ENCODE measurements at places on chromosomes 1 and 21.

GRCh38 chr1:115433483-115433882, 95.4 kb upstream of the NGF start:
- no peak for DNase-seq

DNA sequence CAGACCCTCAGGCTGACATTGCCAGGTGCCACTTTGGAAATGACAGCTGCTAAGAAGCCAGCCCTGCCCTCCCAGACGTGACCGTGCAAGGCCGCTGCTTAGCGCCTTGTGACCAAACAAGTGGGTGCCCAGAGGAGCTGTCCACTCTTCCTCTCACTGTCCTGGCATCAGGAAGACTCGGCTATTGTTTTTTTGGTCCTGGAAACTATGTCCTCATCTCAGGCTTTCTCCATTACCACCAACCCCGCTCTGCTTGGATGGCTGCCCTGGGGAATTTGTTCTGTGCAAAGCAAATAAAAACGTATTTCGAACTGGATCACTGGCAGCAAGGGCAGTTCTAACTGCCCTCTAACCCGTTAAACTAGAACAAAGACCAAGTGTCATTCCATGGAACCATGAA, 13.7 kb upstream of the TENT5C start:
- DNase-seq = no peak

- DNase-seq = no peak
These were observed 7.3 kb upstream of the GIPC2 start for GRCh38 chr1:78038491-78038939.

- DNase-seq = no peak
These were observed 20.9 kb upstream of the RGS13 start for GRCh38 chr1:192615055-192615454.

- DNase-seq = no peak
These were observed 187.9 kb downstream of the PATJ start for GRCh38 chr1:61930116-61930645.

DNA sequence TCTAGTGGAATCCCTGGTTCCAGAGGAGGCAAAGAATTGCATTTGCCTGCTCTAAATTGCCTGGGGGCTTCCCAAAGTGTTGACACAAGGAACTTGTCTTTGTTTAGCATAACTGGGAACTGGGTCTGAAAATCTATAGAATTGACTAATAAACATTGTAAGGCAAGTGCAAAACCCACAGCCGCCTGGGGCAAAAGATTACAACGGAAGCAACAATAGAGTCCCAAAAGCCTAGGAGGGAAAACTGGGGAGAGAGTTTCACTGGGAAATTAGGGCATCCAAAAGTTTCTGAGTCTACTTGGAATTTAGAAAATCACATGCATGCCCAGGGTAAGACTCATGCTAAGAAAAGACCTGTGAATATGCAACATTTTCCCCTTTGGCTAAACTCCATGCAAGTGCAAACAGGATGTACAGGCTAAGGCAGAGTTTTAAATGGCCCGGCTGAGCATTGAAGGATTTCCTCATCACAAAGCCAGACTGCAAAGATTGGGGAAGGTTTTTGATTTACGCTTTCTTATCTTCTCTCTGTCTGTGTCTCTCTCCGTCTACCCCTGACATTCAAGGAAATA, 725.3 kb upstream of the NCAM2 start:
- DNase-seq = no peak

- DNase-seq = no peak
These were observed 79.1 kb downstream of the ZP4 start for GRCh38 chr1:237811633-237812032.

DNA sequence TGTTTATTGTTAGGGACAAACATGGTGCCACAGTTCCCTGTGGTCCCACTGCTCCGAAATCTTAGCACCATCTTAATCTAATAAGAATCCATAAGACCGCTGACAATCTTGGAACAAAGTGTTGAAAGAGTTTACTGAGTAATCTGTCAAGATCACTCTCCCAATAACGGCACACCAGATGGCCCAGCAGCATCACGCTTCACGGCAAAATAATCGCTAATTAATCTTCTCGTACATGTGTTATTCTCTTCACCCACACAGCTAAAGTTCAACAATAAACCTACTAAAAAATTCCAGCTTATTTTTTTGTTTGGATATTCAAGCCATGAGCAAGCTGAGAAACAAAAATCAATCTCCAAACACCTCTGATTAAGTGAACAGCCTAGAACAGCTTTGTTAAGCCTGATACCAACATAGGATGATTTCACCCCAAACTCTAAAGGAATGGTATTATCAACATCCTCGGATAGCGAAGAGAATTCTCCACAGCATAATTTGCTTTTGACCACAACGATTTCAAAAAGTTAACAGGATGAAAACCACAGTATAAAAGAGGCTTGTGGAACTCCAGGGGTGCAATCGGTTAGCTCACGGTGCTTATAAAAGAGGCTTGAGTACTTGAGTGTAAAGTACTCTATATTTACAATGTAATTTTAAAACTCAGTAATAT, 329.9 kb upstream of the GREM2 start:
- no peak for DNase-seq

DNA sequence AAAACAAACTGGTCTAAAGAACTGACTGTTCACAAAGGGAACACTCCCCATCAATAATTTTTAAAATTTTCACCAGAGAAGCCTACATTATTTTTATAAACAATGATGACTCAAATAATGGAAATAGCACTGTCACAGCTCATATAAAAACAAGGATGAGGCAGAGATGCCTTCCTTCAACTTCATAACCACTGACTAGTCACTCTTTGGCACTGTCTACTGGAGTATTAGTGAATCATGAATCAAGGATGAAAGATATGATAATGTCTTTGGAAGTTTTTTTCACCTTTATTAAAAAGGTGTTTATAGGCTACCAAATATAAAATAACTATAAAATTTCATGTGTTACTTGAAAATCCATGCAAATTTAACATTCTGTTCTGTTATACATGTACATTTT, 316.9 kb downstream of the VAV3 start:
- no peak for DNase-seq

DNA sequence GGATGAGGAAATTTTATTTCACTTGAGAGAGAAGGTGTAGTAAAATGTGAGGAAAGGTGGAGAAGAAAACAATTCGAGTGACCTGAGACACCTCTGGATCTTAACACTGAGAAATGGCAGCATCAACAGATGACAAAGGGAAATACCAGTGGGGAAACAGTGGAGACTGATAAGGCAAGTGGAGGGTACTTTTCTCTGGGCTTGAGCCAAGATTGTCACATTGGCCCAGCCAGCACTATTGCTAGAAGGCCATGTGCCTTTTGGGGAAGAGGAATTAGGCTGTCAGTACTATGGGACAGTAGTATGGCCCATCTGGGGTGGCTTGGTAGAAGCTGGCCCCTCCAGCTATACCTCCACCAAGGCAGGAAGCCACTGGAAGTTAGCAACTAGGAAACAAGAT, 8.4 kb downstream of the SYPL2 start:
- DNase-seq = peak; percentile 64

GRCh38 chr1:74468982-74469603, 43.3 kb downstream of the LRRC53 start:
- DNase-seq = peak; percentile 46

DNA sequence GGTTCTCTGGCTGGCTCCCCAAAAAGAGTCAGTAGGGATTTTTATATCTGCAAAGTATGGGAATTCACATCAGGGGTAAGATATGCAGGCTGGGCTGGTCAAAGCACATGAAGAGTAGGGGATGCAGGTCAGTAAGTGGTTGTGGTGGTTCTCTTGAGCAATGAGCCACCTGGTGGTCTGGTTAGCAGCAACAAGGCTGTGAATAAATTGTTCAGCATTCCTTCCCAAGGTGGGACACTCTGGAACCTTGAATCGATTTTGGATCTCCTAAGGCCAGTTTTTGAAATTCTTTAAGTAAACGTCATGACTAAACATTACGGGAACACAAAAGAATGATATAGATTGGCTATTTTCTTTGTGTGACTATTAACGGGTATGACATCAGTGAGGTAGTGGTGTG, 563.0 kb upstream of the NEGR1 start:
- no peak for DNase-seq

DNA sequence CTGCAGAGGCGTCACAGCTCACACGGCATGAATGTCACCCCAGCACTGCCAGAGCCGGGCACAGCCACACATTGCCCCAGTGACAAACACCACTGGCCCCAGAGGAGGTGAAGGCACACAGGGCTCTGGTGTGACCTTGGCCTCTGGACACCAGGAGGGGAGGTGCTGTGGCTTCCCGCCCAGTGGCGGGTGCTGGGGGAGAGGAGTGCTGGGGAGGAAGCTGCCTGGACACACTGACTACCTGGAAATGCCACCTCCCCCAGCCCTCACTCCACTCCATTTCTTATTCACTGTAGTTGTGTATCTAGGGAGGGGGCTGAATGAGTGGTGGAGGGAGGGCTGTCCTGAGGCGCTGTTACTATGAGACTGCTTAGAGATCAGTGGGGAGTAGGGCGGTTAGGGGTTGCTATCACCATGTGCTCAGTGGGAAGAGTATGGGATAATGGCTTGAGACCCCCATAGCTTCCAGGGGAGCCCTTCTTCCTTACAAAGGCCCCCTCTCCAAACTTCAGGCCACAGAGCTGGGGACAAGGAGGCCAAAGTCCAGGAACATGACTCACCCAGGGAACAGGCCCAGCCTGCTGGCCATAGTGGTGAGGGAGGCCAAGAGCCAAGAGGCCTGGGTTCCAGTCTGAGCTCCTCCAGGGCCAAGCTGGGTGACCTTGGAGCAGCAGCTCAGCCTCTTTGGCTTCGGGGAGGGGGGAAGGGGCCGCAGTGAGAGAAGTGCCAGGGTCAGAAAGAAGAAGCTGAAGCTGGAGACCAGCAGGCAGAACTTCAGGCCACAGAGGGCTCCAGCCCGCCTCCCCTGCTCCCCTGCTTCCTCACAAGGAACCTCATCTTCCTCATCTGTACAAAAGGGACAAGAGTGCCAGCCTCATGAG, 40.1 kb downstream of the AHDC1 start:
- DNase-seq = peak; percentile 35

DNA sequence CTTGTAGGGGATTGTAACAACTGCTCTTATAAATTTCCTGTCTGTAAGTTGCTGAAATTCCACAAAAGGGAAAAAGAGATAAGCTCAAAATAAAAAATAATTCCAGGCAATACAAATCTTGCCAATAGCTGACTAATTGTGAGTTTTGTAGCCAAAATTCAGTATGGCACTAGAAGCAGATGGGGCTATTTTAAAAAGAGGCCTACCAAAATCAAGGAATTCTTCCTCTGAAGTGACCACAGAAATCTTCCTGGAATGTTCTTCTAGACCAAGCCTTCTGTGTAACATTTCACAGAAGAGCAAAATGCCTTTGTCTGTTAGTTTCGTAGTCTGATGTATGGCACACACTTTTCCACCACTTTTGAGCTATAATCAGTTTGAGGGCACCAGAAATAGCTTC, 127.6 kb downstream of the CYYR1 start:
- DNase-seq = no peak

GRCh38 chr1:43314233-43314632, 13.5 kb downstream of the TIE1 start:
- DNase-seq = no peak

DNA sequence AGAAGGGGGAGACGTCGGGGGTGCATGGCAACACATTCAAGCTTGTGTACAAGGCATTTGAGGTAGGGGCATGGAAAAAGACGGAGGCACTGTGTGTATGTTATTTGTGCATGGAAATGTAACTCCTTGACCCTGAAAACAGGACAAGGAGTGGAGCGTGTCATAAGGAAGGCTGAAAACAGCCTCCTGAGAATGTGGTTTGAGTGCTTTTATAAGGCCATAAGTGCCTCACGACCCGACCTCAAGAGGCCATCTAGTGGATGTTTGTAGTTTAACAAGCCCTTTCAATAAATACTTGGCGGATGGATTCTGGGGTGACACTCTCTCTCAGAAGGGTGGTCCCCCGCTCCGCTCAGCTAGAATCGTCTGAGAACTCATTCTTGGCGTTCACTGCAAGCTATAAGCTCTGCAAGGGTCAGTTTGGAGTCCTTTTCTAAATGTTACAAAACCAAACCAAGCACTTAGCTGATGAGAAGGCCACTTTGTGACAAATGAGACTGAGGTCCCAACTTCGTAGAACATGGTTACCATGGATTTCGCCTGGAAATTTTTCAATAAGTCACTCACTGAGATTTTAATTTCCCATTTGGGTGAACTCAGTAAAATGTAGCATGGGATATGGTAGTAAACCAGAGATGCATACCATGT, 38.8 kb upstream of the CLCA4 start:
- peak; percentile 15 for DNase-seq

- no peak for DNase-seq
These were observed 54.5 kb downstream of the PLXNA2 start for GRCh38 chr1:208189716-208190115.

DNA sequence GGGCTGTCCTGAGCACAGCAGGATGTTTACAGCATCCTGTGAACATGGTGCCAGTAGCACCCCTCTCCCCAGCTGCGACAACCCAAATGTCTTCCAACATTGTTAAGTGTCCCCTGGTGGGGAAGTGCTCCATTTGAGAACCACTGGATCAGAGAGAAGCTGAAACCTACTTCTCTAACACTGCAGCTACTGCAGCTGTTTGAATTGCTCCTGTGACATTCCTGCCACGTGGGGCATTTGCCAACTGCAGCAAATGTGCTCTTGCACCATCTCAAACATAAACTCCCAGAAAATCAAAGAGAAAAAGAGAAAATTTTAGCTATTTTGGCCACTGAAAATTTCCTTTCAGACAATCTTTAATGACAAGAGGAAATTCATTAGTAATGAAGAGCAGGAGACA, 11.0 kb downstream of the SLC2A5 start:
- DNase-seq = peak; percentile 47

GRCh38 chr1:229139331-229140118, 131.4 kb upstream of the RAB4A start:
- peak; percentile 25 for DNase-seq

DNA sequence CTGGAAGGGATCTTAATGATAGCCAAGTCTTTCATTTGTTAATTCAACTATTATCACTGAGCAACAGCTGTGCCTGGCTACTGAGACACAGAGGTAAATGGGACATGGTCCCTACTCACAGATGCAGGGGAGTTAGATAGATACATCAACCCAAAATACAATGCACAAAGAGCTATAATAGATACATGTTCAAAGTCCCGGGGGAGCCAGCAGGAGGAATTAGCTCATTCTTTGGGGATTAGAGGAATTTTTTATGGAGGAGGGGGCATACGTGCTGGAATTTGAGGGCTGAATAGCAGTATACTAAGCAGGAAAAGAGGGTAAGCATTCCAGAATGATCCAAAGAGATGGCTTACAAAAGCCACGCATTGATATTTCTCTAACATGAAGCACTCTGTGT, 34.6 kb downstream of the C8B start:
- no peak for DNase-seq

GRCh38 chr1:86504137-86504479, 35.4 kb downstream of the CLCA1 start:
- DNase-seq = no peak

GRCh38 chr1:226558036-226558650, 9.6 kb downstream of the STUM start:
- peak; percentile 67 for DNase-seq

DNA sequence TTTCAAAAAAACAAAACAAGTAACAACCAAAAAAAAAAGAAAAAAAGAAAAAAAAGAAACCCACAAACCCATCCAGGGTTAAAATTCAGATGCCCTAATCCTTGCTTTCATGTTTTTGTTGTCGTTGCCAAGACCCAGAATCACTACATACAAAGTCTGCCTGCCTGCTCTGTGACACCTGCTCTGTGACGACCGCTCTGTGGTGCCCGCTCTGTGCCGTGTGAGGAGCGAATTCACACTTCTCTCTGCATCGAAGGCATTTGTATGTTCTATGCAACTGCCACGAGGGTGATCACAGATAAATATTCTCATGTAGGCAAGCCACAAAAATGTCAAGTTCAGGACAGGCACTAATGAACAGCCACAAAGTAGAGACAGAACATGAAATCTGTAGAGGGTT, 178.6 kb downstream of the SLC45A1 start:
- DNase-seq = no peak
